ENCODE measurements at places on chromosomes 5 and 9. TPM values are rescaled to one million over a fixed set of nuclear protein-coding genes. Genes with fewer than 3 reads are reported as not detected.

The CSF2 gene
- not detected for polyA plus RNA-seq

The TRPM3 gene
- 1.1 TPM for polyA plus RNA-seq

The OTULINL gene
- polyA plus RNA-seq, result 5.4 TPM

The GMCL2 gene
- polyA plus RNA-seq, result not detected

The DNAI1 gene
- 0.28 TPM for polyA plus RNA-seq

The RLN2 gene
- 0.88 TPM for polyA plus RNA-seq

The ZFP2 gene
- not detected for polyA plus RNA-seq

The PTPRD gene
- 89.4 TPM for polyA plus RNA-seq

The KCNN2 gene
- polyA plus RNA-seq, result 9.5 TPM

The PCDHA9 gene
- polyA plus RNA-seq, result 0.03 TPM

The RLN1 gene
- not detected for polyA plus RNA-seq

The RPS23 gene
- polyA plus RNA-seq, result 3,128 TPM

The OTP gene
- polyA plus RNA-seq, result not detected
